ENCODE measurements at places on chromosomes 5 and 9.

GRCh38 chr9:32926911-32927310 lies 74.5 kb downstream of the APTX start:
- no peak for DNase-seq

GRCh38 chr5:32475334-32476097 lies 31.0 kb upstream of the ZFR start:
- DNase-seq, result no peak

DNA sequence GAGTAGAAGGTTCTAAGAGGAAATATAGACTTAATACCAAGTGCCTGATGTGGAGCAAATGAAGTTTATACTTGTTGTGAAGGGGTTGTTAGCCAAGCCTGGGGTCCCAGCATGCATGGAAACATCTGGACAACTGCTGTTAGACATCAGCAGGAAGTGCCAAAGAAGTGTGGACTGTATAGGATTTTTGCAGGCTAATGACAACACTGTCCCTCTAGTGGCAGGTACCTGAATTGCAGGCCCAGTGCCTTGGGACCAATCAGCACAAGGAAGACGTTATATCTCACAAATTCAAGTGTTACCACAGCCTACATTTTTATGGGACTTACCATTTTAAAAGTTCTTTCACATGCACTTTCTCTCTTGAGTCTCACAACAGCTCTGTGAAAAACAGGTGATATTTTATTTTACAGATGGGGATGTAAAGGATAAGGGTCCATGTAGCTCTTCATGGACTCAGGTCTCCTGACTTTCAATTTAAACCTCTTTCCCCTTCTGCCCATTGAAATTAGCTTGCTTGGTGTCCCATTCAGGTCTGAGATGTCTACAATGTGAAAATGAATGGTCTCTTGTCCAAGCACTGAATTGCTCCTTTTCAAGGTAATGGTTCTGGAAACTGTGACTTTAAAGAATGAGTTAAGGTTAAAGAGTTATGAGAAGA lies 89.0 kb upstream of the MAP1B start:
- peak; percentile 68 for DNase-seq

GRCh38 chr5:58834242-58835225 lies 251.7 kb downstream of the RAB3C start:
- no peak for DNase-seq

- no peak for DNase-seq
These were observed 60.1 kb upstream of the SPATA31C2 start for GRCh38 chr9:88198341-88198807.

DNA sequence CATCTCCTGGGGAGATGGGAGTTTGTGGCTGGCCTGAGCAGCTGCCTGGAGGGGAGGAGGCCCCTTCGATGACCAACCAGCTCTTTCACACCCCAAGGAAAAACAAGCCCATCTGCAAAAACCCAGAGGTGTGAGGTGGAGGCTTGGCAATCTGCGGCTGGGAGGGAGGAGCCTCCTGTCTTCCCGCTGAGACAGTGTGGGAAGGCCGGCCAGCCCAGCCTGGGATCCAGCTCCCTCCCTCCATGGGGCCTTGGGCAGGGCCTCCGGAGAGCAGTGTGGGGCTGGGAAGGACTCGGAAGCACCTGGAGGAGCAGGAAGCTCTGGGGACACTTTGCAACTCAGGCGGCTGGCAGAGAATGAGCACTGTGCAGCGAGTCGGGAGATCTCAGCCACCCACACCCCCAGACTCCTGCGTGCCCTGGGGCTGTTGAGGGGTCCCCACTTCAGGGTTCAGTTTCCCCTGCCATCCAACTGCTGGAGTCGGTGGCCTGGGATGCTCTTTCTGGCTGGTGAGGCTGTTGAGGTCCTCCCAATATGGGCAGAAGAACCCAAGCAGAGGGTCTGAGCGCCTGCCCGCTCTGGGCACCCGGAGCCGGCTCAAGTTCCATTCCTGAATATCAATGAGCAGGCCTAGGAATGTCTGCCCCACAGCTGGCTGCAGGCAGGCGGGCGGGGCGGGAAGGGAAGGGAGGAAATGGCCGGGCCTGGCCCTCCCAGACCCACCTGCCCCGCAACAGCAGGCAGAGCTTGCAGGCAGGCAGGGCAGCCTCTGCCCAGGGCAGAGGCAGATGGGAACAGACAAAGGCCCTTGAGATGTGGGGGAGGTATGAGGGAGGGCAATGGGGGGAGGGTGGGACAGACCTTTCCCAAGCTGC lies 101.1 kb downstream of the FGF18 start:
- DNase-seq, result no peak

GRCh38 chr9:124342402-124342775 lies 72.9 kb downstream of the PSMB7 start:
- no peak for DNase-seq

DNA sequence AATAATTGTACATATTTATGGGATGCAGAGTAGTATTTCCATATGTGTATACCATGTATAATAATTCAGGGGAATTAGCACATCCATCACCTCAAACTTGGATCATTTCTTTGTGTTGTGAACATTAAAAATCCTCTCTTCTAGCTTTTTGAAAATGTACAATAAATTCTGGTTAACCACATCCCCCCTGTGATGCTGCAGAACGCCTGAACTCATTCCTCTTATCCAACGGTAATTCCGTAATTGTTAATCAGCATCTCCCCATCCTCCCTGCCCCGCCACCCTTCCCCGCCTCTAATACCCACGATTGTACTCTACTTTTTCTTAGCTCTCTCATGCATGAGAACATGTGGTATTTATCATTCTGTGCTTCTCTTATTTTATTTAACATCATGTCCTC lies 127.7 kb upstream of the ANKRD55 start:
- DNase-seq, result no peak

DNA sequence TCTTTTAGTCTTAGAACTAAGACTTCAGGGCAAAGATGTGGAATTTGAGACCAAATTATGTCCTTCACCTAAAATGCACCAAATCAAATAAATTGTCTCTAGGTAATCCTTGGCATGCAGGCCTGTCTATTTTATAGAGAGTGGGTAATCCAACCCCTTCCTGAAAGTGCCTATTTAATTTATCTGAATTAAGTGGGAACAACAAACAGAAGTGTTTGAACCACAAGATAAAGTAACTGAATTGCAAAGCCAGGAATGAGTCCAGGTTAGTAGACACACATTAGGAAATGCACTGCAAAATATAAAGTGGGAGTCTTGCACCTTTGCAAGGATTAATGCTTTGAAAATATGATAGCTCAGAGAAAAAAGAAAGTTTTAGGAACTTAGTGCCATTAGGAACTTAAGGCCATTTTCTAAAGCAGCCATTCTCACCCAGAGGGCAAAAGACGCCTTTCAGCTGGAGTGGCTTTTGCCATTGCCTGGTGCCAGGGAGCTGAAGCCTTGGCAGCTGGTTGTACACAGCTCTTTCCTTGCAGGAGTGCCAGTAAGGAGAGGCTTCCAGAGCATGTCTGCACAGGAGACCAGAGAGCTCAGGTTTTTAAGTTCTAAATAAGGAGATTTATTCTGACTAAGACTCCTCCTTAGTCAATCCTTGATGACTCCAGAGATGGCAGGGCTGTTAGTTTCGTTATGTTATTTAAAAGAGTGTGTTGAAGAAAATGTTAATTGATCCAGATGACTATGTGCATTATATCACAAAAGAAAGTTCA lies 151.7 kb upstream of the ELL2 start:
- DNase-seq, result no peak

- DNase-seq, result no peak
These were observed 394.2 kb upstream of the PAPPA start for GRCh38 chr9:115759426-115759825.

DNA sequence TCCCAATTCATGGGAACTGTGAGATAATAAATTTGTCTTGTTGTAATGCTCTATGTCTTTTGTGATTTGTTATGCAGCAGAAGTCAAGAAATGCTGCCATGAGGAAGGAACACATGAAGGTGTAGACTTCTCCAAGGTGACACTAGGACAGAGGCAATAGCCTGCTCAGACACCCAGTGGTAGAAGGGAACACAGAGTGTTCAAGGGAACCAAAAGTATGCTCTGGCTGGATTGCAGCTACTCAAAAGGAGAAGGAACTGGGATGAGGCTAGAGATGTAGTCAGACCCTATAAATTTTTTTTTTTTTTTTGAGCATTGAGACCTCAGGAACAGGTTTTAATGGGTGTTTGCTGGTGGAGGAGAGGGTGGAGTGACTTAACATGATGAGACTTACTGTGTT lies 232.5 kb downstream of the PARP8 start:
- no peak for DNase-seq

DNA sequence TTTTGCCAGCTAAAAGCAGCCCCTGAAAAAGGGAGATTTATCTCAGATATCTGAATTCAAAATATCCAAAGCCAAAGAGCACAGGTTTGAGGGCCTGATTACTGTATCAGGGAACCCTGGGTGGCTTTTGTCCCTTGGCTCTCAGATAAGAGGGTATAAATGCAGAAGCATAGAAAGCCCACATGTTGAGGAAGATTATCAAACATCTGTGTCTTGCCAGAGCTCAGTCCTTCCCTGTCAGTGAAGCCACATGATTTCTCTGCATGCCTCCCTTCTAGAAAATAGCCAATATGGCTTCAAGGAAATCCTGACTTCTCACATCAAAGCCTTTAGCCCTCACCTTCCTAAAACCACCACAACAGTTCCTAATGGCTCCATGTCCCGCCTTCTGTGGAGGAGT lies 408.0 kb upstream of the DMAC1 start:
- DNase-seq, result no peak

- DNase-seq, result no peak
These were observed 3.2 kb upstream of the CORO2A start for GRCh38 chr9:98195671-98196070.

GRCh38 chr5:30099634-30100033 lies 1093.9 kb upstream of the CDH6 start:
- no peak for DNase-seq

All from hematopoietic multipotent progenitor cell treated with erythropoietin and hydrocortisone succinate and interleukin-3 and kit ligand, for 8 days (in vitro differentiated cells).